Stimulated activated CD8-positive, alpha-beta memory T cell treated with anti-CD3 and anti-CD28 coated beads, Interleukin-15, amount 100 ng/mL, for 24 hours (primary cell): ENCODE measurements at places on chromosomes 2 and 18.

DNA sequence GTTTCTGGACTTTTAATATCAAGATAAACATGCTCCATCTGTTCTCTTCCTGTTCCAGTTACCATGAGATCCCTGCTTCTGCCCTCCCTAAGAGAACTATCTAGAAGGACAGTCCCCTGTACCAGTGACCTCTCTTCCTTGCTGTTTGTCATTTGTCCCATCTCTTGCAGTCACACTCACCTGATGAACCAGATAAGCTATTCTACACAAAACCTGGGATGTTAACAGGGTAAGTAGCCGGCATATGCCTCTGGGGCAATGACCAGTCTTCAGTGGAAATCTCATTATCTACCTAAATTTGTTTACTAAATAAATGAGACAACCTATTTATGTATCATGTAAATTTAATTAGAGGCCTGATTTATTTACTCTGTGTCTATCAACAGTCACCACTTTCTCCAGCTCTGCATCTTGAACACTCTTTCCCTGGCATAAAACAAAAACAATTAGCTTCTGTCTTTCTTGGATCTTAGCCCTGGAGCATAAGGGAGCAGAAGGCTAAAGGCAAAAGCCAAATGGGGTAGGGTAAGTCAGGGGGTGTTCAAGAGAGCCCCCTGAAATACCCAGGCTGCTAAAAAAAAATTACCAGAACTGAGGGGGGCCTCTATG is 337.7 kb downstream of the ALK start:
- no peak for DNase-seq

GRCh38 chr18:62767321-62767720 is 52.0 kb downstream of the PHLPP1 start:
- no peak for DNase-seq

DNA sequence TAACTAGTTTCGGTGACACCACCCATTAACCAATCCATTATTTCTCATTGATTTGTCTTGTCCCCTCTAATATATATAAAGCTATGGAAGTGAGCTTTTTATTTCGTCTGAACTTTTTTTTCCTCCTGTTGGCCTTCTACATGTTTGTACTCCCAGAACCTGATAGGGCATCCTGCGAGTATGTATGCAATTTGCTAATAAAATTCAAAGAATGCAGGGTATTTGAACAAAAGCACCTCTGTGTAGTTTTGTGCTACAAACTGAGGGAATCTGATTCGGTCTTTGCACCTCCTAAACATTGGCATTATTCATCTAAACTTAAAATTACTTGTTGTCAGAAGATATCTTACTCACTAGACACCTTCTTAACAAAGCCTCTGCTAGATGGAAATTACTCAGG is 242.9 kb upstream of the TMEFF2 start:
- no peak for DNase-seq

GRCh38 chr2:217326238-217327022 is 466.6 kb upstream of the TNP1 start:
- DNase-seq: no peak

DNA sequence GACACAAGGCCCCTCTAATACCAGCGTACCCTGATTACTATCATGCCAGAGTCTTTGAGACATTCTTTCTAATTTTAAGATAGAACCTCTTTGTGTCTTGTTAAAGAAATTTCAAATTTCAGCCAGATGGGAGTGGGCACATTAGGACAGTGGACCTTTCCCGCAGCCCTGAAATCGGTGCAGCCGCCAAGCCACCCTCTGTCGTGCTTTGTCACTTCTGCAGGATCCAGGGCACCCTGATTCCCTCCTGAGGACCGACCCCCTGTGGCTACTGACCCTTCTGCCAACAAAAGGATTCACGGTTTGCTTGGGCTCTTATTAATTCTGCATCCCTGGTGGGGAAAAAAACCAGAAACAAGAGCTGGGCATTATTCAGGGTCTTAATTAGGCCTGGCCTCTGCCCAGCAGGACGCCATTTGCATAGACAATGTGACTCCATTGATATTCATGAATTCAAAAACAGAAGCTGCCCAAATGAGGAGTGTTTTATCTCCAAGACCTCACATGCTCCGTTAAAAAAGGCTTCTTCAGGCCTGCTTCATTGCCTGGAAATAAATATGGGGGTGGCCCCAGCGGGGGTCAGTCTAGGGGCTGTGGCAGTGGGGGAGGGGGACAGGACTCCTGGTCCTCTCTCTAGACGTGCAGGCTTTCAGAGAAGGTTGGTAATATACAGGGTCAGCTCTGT is 116.9 kb downstream of the ALPK2 start:
- no peak for DNase-seq

GRCh38 chr18:28108814-28109213 is 68.1 kb downstream of the CDH2 start:
- DNase-seq: no peak

GRCh38 chr2:9213477-9214051 is 7.0 kb downstream of the ASAP2 start:
- no peak for DNase-seq

GRCh38 chr18:32930695-32931301 is 158.0 kb upstream of the KLHL14 start:
- DNase-seq: no peak

DNA sequence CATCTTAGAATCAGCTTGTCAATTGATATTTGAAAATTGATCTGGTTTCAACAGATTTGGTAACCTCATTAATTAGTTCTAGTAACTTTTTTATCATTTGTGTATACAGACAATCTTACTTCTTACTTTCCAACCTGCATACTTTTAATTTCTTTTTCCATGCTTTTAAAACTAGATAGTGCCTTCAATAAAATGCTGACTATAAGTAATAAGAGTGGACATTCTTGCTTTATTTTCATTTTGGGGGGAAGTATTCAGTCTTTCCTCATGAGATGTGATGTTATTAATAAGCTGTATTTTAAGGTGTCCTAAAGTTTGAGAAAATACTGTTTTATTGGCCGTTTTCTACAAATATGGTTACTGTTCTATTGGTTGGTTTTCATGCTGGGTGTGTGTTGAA is 109.1 kb downstream of the KCNH7 start:
- DNase-seq: no peak

- DNase-seq: no peak
Measured at GRCh38 chr18:9296233-9297006, 38.2 kb upstream of the TWSG1 start.

- DNase-seq: no peak
Measured at GRCh38 chr2:187959821-187960220, 331.9 kb upstream of the GULP1 start.

GRCh38 chr2:199018826-199019225 is 438.9 kb downstream of the SATB2 start:
- DNase-seq: no peak

- no peak for DNase-seq
Measured at GRCh38 chr2:173354073-173354581, 545 bp upstream of the CDCA7 start.

- no peak for DNase-seq
Measured at GRCh38 chr2:112733456-112733855, 12.6 kb downstream of the NT5DC4 start.

DNA sequence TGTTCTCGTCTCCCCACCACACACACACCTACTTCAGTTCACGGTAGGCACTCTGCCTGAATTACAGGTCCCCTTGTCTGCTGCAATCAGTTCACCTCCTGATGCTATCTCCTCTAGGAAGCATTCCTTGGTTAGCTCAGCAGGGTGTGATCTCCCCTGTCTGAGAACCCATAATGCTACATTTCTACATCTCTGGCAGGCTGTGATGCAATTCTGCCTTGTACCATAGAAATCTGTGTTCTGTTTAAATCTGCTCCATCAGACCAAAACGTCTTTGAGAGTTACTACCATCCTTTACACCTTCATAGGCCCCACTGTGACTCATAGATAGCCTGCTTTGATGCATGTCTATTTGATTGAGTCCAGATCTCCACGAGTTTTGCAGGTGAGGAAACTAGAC is 103.9 kb downstream of the TTC32 start:
- DNase-seq: no peak

- DNase-seq: no peak
Measured at GRCh38 chr2:218429911-218430692, 11.2 kb downstream of the VIL1 start.

GRCh38 chr2:195438692-195439091 is 218.3 kb upstream of the SLC39A10 start:
- DNase-seq: no peak

- no peak for DNase-seq
Measured at GRCh38 chr2:203582468-203582867, 47.4 kb upstream of the RAPH1 start.

DNA sequence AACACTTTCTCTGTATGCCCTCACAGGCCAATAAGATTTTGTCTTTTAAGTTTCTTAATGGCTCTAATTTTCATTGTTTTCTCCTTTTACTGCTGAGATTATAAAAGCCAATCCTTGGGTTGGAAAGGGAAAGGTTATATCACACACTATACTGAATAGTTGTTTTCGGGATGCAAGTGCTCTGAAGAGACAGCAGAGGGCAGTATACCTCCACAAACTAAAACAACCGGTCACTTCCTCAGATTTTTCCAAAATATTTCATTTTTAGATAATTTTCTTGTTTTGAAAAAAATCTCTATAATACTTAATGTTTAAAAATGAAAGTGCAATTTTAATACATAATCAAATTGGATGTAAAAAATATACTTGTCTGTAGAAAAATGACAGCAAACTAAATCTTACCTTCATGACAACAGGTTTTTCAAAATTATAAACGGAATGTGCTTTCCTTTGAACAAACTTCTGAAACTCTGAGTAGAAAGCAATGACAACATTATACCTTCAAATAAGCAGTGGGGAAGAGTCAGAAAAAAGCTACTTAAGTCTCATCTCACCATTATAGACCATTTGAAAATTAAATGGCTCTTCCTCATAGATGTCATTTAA is 82.7 kb downstream of the ORC4 start:
- DNase-seq: no peak

DNA sequence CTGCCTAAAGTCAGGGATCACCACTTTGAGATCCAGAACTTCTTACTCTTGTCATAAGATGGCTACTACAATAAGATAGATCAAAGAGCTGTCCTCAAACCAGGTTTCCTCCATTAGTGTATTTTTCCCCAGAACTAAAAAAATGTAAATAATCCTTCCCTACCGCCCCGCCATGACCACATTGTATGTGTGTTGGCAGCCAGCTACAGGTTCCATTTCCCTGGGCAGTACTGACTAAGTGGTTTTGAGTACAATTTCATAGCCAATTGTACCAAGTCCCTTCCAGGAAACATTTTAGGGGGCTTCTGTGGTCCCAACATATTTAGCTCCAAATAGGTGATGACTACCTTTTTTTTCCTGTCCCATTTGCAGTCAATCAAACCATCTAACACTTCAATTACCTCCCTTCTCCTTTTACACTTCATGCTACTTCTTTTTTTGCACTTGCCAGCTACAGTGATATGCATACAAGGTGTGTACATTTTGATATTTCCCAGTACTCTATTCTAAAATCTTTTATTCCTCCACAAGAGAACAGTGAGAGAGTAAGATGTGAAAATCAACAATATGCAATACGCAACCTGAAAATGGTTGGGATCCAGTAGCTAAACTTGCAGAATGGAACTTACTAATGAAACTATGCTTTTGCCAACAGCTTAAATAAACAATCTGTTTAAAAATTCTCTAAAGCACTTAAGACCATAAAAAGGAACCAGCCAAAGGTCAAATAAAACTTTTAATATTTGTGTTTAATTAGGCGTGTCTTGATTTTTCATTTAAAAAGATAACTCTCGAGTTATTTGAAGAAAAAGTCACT is 3.9 kb downstream of the PUM2 start:
- no peak for DNase-seq

- DNase-seq: no peak
Measured at GRCh38 chr2:241412144-241412543, 56.1 kb downstream of the FARP2 start.

DNA sequence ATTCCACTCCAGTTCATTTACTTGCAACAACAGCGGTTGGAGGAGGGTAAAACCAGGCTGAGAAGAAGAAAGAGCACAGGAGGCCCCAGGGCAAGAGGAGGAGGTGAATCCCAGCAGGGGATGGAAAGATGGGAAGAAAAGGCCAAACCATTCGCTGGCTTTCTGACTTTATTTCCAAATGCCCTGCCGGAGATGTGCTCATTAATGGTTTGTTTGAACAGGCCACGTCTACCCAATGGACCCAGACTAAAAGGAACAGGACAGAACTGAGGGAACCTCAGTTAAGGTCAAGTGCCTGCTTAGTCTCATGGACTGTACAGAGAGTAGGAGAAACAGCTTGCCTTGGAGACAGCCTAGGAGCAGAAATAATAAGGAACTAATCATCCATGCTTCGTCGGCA is 121.6 kb upstream of the NDUFV2 start:
- no peak for DNase-seq

- DNase-seq: no peak
Measured at GRCh38 chr18:73793386-73793785, 354.2 kb downstream of the FBXO15 start.

- DNase-seq: no peak
Measured at GRCh38 chr2:67650291-67651133, 253.4 kb downstream of the ETAA1 start.

DNA sequence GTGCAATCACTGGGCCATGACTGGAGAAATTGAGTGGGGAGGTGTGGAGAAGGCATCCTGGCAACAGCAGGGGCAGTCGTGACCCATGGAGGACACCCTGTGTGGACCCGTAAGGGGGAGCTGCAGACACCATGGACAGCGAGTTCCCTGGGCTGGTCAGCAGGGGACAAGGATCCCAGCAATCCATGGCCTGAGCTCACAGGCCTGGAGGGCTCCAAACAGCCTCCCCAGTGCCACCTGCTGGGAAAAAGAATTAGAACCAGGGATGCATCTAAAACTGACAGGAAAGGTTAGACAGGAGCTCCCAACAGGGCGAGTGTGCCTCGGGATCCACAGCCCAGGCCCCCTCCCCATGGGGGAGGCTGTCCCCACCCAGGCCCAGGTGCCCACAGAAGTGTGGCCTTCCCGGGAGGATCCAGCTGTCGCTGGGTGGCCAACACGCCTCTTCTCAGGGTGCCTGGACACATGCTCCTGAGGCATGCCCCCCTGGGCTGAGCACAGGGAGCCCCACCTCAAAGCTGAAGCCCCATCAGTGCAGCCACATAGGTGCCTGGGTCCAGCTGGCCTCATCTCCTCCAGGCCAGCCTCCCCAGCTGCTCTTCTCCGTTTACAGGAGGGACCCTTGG is 20.5 kb upstream of the KIF1A start:
- DNase-seq: no peak

DNA sequence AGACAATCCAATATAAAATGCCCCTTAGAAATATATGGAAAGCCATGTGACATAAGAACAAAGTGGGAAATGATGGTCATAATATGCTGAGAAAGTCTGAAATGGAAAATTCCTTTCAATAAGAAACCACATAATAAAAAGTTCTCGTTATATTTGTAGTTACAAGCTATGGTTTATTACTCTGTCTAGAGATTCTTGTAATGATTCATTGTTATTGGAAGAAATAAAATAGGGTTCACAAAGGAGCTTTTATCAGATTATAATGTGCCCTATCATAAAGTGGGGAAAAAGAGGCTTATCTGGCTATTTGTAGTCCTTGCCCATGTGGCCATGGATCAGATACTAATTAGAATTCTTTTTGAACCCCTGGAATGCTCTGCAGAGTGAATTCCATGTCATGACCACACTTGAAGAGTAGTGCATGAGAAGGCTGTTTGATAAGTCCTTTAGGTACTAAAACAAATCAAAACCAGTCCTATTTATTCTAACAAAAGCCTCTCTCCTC is 420.7 kb upstream of the NRP2 start:
- no peak for DNase-seq
